ENCODE measurements at places on chromosomes 2 and 18.

DNA sequence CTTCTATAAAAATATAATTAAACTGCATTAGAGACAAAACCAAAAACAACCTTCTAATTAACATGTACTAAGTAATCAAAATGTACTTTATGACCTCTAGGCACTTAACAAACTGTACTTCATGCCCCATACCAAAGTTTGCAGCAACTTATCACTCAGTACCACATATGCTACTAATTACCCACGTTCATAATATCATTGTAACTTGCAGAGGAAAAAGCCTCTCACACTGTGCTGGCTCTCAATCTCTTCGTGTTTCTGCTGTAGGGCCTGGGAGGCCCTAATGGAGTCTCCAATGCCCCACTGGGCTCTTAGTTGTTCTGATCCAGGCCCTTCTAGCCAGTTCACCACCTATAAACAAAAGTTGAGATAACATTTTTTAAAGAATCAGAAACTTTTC, 82.1 kb upstream of the CCDC141 start:
- no peak for DNase-seq

GRCh38 chr2:182379241-182379640, 47.6 kb downstream of the PDE1A start:
- no peak for DNase-seq

GRCh38 chr2:96907115-96908041, 37.5 kb upstream of the SEMA4C start:
- no peak for DNase-seq

DNA sequence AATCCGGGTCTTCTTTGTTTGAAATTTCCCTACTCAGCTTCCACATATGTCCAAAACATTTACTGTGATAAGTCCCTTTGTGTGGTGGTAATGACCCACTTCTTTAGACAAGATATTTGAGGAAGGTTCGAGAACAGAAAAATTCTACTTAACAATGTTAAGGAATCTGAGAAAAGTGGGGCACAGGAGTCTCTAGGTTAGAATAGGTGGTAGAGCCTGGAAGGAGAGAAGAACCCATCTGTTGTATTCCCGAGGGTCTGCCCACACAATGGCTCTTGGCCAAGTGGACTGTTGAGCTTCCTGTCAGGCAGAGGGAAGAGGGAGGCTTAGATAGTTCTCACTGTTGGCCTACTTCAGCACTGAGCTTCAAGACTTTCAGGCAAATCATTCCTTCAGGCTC, 4.3 kb downstream of the IGFBP2 start:
- no peak for DNase-seq

DNA sequence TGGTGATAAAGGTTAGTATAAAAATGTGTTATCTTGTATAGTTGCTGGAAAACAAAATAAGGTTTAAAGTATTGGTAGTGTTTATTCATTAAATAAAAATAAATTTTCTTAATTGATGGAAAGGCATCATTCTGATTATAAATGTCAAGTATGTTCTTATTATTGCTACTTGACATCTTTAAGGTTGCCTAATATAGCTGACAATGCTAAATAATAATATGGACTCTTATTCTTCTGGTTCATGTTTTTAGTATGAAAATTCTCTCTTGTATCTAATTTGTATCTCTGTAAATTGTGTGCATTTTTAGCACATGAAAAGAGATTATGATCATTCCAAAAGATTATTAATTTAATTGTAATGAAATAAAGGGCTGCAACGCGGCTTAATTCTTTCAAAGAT, 25.0 kb downstream of the RBM44 start:
- DNase-seq: no peak

- no peak for DNase-seq
These were observed 2.9 kb downstream of the MXD1 start for GRCh38 chr2:69917852-69918251.

GRCh38 chr2:53353135-53354114, 414.2 kb upstream of the CHAC2 start:
- DNase-seq: no peak

DNA sequence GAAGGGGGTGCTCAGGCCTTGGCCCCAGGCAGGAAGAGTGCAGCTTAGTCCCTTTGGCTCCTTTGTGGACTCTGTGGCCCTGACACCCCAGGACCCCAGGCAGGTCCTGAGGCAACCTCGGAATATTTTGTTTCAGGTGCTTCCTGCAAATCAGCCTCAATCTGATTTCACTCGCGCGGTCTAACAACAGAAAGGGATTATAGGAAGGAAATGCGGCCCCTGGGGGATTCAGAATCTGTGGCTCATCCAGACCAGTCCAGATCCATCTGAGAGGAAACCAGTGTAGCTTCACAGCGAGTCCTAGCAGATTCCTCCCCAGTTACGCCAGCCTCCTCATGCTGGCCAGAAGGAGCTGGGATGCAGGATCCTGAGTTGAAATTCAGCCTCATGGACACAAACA, 59.5 kb upstream of the YWHAQ start:
- DNase-seq: no peak

GRCh38 chr2:200877443-200877842, 11.4 kb downstream of the PPIL3 start:
- DNase-seq: no peak

DNA sequence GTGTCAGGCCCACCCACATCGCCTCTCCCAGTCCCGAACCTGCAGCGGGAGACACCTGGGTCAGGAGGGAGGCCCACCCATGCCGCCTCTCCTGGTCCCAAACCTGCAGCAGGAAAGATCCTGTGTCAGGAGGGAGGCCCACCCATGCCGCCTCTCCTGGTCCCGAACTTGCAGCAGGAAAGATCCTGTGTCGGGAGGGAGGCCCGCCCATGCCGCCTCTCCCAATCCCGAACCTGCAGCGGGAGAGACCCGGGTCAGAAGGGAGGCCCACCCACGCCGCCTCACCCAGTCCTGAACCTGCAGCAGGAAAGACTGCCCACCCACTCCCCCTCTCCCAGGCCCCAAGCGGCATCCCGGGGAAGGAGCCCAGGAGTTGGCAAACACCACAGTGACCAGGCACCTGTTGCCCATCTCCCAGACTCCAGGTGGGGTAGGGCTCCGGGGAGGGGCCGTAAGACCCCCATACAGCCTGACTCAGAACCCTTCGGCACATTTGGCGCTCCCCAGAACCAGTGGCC, 7.8 kb downstream of the SLC66A2 start:
- no peak for DNase-seq

DNA sequence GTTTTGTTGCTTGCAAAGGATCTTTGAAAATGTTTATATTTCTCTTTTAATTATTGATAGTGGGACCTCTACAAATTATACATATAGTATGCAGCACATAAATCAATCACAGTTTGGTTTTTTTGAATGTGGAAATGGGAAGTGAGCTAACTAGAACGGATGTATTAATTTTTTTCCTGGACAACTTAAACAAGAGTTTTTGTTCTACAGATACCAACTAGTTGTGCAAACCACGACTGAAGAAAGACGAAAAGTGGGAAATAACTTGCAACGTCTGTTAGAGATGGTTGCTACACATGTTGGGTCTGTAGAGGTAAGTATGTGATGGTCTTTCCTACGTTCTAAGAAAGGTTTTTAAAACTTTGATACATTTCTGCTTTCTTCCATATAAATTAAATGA, 39.2 kb downstream of the NDC80 start:
- DNase-seq: no peak

GRCh38 chr2:45119855-45120254, 110.6 kb upstream of the SIX2 start:
- no peak for DNase-seq

- no peak for DNase-seq
These were observed 37.0 kb downstream of the SMCHD1 start for GRCh38 chr18:2692508-2692907.

- DNase-seq: no peak
These were observed 118.6 kb downstream of the RBMS1 start for GRCh38 chr2:160375037-160375436.

- DNase-seq: no peak
These were observed 123.6 kb upstream of the XIRP2 start for GRCh38 chr2:166764702-166765101.

- DNase-seq: no peak
These were observed 215.9 kb downstream of the RNF152 start for GRCh38 chr18:61676773-61677434.
